Cerebellar cortex (tissue), 1 donor: ENCODE measurements at places on chromosomes 16 and 17.

DNA sequence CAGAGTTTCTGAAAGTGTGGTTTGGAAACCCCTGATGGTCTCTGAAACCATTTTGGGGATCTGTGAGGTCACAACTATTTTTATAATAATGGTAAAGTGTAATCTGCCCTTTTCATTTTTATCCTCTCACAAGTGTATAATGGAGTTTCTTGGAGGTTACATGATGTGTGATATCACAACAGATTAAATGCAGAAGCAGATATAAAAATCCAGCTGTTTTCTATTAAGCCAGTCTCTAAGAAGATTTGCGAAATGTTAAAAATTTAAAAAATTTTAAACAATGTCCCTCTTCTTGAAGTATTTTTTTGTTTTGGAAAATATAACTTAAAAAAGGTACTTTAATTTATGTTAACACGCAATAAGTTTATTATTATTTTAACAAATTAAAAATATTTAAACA is 48.7 kb downstream of the RPGRIP1L start:
- DNase-seq: no peak

- DNase-seq: no peak
Observed at GRCh38 chr17:76363107-76363842, 9.6 kb upstream of the PRPSAP1 start.

- DNase-seq: no peak
Observed at GRCh38 chr17:32960815-32961214, 30.8 kb upstream of the SPACA3 start.

DNA sequence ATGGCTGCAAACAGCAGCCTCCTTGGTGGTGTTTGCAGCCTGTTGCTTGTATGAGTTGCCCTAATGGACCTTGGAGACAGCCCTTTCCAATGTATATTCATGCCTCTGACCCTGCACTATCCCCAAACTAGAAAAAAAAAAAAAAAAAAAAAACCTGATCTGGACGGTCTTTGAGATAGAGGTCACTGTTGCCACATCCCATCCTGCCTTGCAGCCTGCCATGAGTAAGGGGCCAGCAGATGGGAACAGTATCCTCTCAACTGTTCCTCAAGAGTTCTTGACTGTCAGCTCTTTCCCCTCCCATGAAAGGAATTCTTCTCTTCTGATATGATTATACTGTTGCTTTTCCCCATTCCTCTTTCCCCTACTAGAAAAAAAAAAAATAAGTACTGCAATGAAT is 152.4 kb downstream of the SSH2 start:
- DNase-seq: no peak

GRCh38 chr17:20128036-20128667 is 119.0 kb downstream of the SPECC1 start:
- no peak for DNase-seq
